Cortex of kidney (tissue), 1 donor: ENCODE measurements at places on chromosomes 1 and 21.

DNA sequence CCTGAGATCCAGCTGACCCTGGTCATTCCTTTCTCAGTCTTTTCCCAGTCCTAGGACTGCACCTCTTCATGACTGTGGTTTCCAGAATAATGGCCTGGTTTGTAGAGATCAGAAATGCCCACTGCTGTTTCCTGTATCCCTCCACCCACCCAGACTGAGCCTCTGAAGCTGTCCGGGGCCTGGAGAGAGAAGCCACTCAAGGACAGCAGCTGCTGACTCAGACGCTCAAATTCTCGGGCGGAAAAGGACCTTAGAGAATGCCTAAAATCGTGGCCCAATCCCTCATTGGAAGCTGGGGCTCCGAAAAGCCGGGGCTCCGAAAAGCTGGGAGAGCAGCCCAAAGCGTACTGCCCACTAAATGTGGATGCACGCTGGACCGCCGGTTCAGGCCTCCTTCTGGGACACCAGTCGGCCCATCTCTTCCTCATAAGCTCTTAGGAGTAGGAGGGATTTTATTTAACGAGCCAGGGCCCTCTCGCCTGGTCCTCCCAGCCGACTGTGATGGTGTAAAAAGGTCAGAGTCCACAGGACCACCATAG lies 7.8 kb upstream of the GPR61 start:
- no peak for DNase-seq

DNA sequence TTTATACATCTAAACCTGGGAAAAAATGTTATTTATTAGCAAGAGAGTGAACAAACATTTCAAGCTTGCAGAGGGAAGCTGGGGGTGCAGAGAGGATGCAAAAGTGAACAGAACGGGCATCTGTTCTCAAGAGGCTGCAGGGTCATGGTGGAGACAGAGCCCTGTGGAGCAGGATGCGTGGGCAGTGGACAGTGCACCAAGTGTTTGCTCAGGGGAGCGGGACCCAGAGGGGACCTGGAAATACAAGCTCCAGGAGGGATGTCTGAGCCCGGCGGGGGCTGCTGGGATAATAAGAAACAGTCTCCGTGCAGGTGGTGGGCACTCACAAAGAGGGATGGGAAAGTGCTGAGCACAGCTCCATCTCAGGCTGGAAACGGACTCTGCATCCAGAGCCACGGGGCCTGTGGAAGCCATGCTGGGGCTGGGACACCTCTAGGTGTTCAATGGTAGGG lies 105.3 kb upstream of the SLC45A1 start:
- DNase-seq = no peak

- DNase-seq = no peak
These were observed 238.4 kb downstream of the TNR start for GRCh38 chr1:175504875-175505555.

DNA sequence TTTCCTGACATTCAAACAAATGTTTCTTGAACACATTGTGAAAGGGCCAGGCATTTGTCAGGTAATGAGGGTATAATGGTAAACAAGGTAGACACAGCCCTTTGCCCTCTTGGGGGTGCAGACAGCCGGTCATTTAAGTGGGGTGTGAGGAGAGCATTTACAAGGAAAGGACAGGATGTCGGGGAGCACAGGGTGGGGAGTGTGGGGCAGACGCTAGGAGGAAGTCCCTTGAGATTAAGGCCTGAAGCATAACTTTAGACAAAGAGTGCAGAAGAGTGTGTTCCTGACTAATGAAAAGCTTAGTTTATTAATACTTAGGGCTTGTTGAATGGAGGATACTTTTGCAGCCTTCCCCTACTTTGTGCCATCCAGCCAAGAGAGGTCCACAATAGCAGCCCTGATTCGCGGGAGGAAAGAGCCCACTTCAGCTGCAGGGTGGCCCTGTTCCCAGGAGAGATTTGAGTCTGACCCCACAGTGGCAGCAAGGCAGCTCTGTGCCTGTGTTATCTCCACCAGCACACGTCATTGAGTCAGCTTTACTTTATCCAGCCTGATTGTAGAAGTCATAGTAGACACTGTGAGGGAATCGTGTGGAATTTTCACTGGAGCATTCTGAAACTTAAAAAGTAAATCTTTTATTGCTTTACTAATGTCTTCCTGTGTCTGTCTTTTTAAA lies 35.1 kb downstream of the MPZL1 start:
- no peak for DNase-seq

DNA sequence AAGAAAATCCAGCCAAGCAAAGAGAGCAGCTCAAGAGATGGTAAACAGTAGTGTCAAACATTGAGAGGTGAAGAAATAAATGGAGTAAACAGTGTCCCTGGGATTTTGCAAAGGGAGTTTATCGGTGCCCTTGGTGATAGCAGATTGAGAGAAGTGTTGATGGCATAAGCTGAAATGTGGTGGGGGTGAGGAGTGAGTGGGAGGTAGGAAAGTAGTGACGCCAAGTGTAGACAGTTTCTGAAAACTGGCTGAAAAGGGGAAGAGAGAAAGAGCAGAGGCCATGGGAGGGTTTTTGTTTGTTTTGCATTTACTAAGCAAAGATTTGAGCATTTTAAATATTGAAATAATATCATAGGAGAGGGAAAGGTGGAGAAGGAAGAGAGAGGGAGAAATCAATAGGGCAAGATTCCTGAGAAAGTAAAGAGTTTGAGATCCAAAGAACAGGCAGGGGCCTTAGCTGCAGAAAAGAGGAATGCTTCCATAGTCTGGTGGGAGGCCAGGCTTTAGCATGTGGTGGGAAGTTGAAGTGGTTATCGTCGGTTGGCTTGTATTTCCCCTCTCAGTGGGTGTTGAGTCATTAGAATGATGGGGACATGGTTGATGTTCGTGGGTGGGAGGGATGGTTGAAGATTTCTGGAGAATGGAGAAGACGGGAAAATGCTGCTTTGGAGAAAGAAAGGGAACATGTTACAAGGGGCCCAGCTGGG lies 26.8 kb upstream of the RASAL2 start:
- no peak for DNase-seq

DNA sequence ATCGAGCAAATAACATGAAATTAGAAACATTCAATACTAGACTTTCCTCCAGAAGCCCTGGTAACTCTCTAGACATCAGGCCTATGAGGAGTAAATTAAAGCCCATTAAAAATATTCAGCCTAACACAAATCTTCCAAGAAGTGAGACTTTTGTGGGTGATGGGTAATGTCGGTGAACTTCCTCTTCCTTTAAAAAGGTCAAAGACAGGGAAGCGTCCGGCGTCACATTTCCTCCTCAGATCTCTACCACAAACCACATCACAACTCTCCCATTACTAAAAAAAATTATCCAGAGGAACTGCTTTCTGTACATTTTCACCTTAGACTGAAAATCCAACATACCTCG lies 1.4 kb downstream of the EIF4G3 start:
- no peak for DNase-seq

GRCh38 chr1:232574889-232575762 lies 54.8 kb downstream of the SIPA1L2 start:
- no peak for DNase-seq

- no peak for DNase-seq
These were observed 616.0 kb upstream of the NR5A2 start for GRCh38 chr1:199411506-199411905.

GRCh38 chr1:112458756-112459155 lies 50.0 kb upstream of the WNT2B start:
- DNase-seq = no peak

- DNase-seq = no peak
These were observed 946 bp upstream of the HNRNPR start for GRCh38 chr1:23344987-23345472.

DNA sequence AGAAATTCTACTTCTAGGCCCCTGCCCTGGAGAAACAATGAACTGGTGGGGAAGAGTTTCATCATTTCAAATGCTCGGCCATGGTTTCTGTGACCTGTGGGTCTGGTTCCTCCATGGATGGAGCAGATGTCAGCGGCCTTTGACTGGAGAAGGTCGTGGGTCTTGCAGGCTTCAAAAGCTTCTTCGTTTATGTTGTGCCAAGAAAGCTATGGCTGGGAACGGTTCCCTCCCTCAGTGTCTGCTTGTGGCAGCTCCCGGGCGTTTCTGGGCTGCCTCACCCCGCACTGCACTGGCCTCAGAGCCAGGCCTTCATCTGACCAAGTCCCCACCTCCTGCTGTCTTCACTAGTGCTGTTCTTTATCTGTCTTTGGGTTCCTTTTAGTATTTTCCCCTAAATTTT lies 46.4 kb upstream of the POFUT2 start:
- no peak for DNase-seq

- no peak for DNase-seq
These were observed 852.9 kb upstream of the ADGRL4 start for GRCh38 chr1:79859212-79859948.

DNA sequence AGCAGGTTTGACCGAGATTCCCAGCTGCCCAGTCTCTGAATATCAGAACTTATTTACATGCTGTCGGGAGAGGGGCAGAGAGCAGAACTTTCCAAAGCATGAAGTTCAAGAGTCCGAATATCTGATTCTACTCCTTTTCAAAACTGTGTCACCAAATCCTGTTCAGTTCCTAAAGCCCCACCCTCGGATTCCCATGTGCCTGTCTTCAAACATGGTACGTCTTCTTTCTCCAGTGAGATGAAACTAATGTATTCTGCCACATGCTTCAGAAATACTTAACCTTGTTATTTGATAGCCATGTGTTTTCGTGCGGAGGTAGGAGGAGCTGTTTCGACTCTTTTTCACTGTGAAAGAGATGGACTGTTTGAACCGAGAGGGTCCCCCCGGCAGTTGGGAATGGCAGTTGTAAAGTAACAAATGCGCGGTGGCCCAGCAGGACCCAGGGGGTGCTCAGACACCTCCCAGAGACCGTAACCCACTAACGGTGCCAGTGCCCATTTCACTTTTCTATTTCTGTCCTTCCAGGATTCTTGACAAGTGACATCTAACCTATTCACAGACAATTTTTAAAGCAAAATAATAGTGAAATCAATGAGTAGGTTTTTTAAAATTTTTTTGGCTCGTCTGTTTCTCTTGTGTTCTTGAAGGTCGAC lies 67.2 kb downstream of the ZBTB18 start:
- no peak for DNase-seq

DNA sequence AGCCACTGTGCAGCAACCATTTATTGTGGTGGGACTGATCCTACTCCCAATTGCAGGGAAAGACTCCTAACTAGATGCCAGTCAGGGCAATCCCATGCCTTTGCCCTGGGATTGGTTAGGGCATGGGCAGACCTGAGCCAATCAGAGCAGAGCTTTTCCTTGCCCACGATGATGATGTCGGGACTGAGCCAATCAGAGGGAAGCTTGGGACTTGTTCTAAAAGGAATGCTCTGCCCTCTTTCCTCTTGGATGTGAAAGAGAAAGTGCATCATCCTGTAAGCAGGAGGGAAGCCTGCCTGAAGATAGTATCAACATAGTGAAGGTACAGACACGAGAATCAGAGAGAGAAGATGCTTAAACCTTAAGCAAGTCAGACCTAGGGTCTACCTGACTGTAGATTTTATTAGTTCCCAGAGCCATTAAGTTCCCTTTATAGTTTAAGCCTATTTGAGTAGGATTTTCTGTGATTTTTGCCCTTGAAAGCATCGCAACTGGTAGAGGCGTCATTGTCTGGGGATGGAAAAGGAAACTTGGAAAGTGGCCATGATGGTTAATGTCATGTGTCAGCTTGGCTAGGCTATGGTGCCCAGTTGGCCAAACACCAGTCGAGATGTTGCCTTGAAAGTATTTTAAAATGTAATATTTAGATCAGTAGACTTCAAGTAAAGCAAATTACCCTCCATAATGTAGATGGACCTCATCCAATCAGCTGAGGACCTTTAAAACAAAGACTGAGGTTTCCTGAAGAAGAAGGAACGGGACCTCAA lies 19.9 kb downstream of the IRF2BP2 start:
- DNase-seq = no peak

- DNase-seq = no peak
These were observed 18.0 kb upstream of the LRRC8D start for GRCh38 chr1:89802841-89803240.

GRCh38 chr1:99005537-99005942 lies 879 bp upstream of the PLPPR5 start:
- no peak for DNase-seq

GRCh38 chr1:88275259-88275862 lies 408.7 kb upstream of the PKN2 start:
- no peak for DNase-seq
